ENCODE measurements at places on chromosomes 12 and 14. TPM values are rescaled to one million over a fixed set of nuclear protein-coding genes. Genes with fewer than 3 reads are reported as not detected.
A peak's percentile ranks its signal among the peaks of the same experiment; 100 is the strongest.

Gene ALG10B
- 3.6 TPM for total RNA-seq

Gene BCL7A
- total RNA-seq = 6.4 TPM

Gene B4GALNT1
- total RNA-seq = 4.4 TPM

Gene KRT78
- not detected for total RNA-seq

Gene KRT79
- total RNA-seq = not detected

Gene GZMH
- 2.5 TPM for total RNA-seq

Gene FAM161B
- total RNA-seq = 5.3 TPM

Gene SRRM4
- total RNA-seq = under 0.01 TPM

Gene ZFYVE26
- 23.5 TPM for total RNA-seq

GRCh38 chr12:108308395-108309085 lies 30.6 kb downstream of the CMKLR1 start:
- DNase-seq = no peak

DNA sequence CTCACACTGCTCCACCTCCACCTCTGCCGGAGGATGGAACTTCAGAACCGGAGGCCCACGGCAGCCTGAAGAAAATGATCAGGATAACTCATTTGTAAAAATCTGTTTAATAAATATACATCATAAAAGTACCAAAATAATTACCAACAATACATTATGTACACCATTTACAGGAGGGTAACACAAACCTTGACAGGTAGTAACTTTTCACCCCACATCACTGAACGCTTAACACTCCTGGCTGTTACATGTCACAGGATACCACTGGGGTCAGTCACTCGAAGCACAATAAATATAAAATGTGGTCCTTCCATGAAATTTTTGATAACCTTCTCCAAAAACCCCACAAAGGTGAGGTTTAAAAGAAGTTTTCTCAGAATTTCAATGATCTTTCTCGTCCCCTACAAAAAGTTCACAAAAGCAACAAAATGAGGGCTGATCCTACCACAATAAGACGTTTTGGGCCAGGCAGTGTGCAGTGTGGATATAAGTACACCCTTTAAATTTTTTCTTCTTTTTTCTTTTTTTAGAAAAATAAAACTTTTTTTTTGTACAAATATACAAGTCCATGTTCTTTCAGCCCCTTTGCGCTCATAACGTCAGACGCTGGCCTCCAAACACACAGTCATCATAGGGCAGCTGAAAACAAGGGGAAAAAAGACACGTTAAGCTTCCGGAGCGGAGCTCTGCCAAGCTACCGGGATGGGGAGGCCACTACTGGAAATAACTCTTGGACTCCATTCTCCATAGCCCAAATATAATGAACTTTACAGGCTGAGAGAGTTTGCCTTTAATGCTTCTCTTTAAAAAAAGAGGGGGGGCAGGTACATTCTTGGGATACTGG lies 2.9 kb downstream of the NFKBIA start:
- peak; percentile 75 for DNase-seq

GRCh38 chr12:22231836-22232235 lies 102.7 kb downstream of the ST8SIA1 start:
- DNase-seq = no peak

DNA sequence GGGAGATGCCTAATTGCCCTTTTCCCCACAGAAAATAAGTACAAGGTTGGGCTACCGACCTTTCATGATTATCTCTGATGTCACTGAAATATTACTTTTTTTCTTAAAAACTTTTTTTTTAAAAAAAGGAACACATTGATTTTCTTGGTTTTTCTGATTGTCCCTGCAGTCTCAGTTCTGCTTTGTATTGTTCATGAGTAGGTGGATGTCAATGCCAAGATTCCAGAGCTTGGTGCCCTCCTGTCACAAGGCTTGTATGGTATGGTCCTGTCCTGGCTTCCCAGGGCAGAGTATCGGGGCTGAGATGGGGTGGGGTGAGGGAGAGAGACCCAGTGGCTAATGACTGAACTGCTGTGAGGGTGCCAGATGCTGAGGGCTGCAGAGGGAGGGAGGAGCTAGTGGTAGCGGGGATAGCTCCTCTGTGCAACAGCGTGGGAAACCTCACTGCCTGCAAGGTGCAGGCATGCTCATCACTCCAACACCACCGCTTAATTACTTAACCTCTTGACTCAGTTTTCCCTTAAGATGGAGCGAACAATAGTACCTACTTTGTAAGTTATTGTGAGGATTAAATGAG lies 4.4 kb upstream of the CTDSP2 start:
- no peak for DNase-seq

GRCh38 chr14:64340560-64341196 lies 46.5 kb upstream of the ESR2 start:
- DNase-seq = no peak

DNA sequence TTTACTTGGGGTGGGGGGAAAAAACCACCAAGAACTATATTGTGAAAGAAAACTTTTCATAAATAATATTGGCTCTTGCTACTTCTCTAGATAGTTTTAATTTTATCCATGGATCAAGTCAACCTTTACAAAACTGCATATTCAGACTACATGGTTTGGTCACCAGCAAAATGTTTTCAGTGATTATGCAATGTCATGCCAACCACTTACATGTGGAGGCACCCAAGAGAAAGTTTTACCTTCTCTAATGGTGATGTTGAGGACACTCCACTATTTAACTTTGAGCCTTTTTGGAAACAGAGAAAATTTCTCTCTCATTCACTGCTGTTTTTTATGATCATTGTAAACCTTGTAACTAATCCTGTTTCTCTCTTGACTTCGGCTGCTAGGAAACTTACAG lies 21.6 kb downstream of the PLCZ1 start:
- DNase-seq = no peak

DNA sequence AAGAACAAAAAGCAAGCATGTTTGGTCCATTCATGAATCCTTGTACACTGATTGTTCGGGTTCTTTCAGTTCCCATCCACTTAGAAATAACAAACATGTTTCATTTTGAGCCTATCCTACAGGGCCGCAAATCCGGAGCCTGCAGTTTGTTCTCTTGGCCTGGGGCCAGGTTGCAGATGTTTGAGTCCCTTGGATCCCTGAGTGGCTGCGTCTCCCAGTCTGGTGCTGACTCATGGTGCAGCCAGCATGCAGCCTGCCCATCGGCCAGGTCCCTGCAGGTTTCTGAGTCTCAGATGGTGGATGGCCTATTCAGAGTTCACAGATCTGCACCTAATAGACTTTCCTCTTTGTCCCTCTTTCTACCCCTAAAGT lies 1.9 kb upstream of the DYNC1H1 start:
- DNase-seq = peak; percentile 93

- no peak for DNase-seq
These were observed 215.9 kb downstream of the CACNA1C start for GRCh38 chr12:2268471-2269286.

DNA sequence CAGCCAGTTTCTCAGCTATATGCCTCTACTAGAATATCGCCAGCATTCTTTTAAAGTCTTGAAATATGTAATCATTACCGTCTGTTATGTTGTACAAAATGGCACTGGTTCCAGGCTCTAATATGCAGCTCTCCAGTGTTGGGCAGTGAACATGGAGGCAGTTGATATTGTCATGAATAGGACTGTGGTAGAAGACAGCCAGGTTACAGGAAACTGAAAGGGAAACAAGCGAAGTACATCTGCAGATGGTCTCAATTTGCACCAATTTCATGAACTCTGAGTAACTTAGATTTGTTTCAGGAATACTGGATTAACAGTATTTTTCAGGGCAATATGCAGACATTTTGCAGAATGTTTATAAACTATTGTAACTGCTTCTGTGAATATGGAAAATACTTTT lies 13.4 kb upstream of the KLHL42 start:
- no peak for DNase-seq

DNA sequence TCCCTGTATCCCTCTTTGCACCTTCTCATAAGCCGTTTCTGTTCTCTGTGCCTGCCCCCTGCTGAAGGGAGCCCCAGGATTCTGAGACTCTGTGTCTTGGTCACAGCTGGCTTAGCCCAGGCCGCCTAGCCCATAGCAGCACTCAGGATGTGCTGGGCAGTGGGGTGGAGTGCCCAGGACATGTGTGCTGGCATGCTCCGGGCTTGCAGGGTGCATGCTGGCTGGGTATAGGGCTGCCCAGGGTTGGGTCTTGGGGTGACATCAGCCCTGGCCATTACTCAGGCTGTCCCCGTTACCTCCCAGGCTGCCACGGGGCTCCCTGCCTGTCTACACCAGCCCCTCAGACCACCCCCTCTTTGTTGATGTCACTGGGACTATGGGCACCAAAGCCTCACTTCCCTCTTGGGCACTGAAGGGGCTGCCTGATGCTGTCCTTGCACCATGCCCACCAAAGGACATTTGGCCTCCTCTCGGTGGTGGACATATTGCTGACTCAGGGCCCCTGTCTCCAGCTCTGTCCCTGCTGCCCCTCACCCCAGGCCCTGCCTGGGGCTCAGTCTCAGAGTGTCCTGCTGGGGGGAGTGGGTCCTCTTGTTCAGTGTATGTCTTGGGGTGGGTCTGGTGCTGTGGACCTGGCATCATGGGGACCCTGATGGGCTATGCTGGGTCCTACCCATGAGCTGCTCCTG lies 2.4 kb downstream of the CEP170B start:
- peak; percentile 62 for DNase-seq

GRCh38 chr12:902581-902980 lies 46.9 kb downstream of the RAD52 start:
- DNase-seq = no peak

- no peak for DNase-seq
These were observed 21.8 kb upstream of the BCDIN3D start for GRCh38 chr12:49864798-49865090.

GRCh38 chr14:54691525-54692283 lies 124.8 kb downstream of the SAMD4A start:
- DNase-seq = peak; percentile 92

DNA sequence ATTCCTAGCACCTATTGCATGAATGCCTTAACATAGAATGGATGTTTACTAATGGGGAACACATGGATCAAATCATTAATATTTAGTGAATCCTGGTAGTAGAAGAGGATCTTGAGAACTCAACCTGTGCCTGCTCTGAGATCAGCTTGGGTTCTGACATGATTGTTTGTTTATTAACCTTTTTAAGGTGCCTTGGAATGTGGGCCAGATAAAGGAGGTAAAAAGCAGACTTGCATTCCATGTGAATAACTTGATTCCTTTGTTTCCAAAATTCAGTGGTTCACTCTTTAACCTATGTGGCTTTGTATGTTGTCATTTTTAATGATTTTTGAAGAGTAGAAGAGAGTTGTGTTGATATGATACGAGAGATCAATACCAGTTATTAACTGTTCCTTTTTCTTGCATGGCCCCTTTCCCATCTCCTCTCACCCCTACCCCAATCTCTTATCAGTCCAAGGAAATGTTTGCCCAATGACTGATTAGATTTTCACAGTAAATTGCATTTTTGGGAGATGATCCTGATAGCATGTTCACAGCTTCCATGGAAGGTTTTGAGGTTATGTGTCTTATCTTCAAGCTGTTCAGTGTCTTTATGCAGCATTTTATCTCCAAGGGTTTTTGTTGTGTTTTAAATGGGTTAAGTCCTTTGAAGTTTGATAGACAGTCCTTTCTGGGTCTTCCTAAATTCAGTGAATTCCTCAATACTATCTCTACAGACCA lies 193.7 kb upstream of the FRMD6 start:
- no peak for DNase-seq

GRCh38 chr12:138898-139534 lies 72.4 kb downstream of the IQSEC3 start:
- DNase-seq = no peak

- DNase-seq = no peak
These were observed 16.7 kb downstream of the OR9K2 start for GRCh38 chr12:55142669-55143565.
